ENCODE measurements at places on chromosomes 1 and 21.

DNA sequence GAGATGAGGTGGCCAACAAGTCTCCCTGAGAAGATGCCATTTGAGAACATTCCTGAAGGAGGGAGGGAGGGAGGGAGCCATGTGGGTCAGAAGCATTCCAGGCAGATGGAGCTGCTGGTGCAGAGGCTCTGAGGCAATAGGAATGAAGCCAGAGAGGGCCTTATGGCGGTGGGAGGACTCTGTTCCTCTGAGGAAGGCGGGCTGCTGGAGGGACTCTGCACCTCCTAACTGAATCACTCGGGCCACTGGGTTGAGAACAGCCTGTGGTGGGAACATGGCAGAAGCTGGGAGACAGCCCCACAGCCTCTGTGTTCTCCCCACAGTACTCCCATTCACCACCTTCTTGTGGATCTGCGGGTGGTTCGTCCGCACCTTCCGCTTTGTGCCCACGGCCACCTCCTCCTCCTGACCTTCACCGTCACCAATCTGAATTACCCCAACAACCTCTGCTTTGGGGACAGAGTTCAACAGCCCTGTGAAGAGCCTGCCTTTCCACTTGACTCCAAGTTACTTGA, 2.4 kb upstream of the TMEM125 start:
- no peak for DNase-seq

GRCh38 chr1:60255565-60255964, 182.0 kb upstream of the C1orf87 start:
- DNase-seq: no peak

DNA sequence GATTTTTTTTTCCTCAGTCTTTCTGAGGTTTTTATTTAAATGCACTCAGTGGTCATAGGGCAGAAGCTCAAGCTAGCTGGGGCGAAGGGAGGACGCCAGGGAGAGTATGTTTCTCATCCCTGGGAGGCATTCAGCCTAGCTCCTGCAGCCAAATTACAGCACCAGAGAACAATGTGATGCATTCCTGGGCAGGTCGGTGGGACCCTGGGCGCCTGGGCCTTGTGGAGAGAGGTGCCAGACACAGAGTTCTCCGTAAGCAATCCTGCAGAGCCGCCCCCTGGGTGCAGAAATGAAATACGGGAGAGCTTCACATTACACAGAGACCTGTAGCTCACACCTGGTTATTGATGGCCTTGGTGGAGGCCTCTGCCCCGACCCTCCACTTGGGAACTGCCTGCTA, 15.5 kb downstream of the WNT2B start:
- no peak for DNase-seq

DNA sequence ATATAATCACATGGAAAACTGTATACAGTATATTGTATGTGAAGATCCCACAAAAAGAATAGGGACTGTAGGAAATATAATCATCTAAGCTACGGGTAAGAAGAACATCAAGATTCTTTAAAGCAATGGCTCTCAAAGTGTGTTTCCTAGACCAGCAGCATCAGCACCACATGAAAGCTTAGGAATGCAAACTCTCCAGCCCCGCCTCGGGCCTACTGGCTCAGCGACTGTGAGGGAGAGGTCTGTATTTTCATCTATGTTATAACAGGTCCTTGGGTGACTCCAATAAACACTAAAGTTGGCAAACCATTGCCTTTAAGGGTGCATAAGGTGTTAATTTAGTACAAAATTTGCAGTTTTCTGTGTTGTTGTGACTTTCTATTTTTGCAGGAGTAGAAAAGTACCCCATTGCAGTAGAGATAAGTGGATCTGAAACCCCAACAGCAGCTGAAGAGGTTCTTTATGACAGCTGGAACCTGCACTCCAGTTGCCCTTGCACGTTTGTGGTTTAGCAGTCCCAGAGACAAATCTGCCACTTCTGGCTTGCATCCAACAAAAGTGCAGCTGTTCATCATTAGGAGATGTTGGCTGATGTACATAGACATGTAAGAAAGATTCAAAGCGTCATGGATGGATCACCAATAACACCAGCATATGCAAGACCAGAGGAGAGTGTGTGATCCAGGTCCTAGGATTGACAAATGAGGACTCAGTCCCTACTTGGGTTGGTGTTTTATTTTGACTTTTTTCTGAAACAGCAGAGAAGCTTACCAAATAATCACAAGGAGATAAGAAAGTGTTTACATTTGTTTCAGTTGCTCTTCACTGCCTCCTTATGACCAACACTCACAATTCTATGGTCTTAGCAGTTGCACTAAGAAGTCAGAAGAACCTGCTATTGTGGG, 15.9 kb upstream of the IFNAR1 start:
- DNase-seq: no peak

- DNase-seq: no peak
Observed at GRCh38 chr1:179082333-179082998, 596 bp downstream of the TOR3A start.

Measured in NCI-H1048 (cell line).